Activated CD8-positive, alpha-beta T cell treated with anti-CD3 and anti-CD28 coated beads for 36 hours (primary cell): ENCODE measurements at places on chromosomes 7 and 10. TPM values are rescaled to one million over a fixed set of nuclear protein-coding genes. Genes with fewer than 3 reads are reported as not detected.

RHOBTB1 gene
- 0.09 TPM for total RNA-seq

PLAU gene
- total RNA-seq = 0.47 TPM

OGA gene
- total RNA-seq = 130 TPM

GRCh38 chr7:158695726-158696452, 8.7 kb downstream of the NCAPG2 start:
- no peak for DNase-seq

- DNase-seq = no peak
These were observed 8.6 kb downstream of the IPMK start for GRCh38 chr10:58258977-58259692.

DNA sequence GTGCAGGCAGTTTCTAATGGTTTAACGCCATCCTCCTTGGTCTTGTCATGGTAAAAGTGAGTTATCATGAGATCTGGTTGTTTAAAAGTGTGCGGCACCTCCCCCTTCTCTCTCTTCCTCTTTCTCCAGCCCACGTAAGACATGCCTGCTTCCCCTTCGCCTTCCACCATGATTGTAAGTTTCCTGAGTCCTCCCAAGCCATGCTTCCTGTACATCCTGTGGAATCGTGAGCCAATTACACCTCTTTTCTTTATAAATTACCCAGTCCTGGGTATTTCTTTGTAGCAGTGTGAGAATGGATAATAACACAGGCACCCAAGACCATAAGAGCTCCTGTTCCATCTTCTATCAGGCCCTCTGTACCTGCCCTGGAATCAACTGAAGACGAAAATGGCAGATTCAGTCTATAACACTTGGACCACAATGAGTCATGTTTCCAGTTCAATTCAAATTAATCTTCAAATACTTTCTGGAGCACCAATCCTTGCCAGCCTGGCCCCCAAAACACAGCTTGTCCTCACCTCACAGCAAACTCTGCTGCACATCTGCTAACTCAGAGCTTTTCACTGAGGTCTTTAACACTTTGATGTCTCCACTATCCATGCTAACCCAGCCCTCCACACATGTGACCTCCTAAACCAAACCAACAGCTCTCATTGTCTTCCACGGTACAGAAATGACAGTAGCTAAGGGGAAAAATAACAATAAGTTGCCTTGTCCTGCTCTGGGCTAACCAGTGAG, 73.2 kb downstream of the SFMBT2 start:
- peak; percentile 60 for DNase-seq

- DNase-seq = no peak
These were observed 22.6 kb upstream of the PDIA4 start for GRCh38 chr7:149050941-149051340.

DNA sequence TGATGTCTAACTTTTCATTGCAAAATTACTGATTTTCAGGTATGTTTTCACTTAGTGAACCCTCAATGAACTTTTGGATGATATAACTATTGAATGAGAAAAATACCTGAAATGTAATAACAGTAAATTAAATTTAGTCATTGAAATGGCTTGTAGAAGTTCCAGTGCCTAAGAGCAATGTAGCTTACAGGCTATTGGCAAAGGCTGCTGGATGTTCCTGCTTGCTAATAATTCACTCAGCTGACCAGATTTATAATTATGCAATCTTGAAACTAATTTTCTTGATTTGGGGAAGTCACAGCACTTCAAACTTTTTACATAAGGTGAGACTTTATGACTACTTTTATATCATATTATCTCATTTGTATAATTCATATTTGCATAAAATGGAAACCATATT, 73.2 kb downstream of the SORBS1 start:
- DNase-seq = no peak

GRCh38 chr10:122021379-122021778, 32.4 kb downstream of the TACC2 start:
- no peak for DNase-seq

DNA sequence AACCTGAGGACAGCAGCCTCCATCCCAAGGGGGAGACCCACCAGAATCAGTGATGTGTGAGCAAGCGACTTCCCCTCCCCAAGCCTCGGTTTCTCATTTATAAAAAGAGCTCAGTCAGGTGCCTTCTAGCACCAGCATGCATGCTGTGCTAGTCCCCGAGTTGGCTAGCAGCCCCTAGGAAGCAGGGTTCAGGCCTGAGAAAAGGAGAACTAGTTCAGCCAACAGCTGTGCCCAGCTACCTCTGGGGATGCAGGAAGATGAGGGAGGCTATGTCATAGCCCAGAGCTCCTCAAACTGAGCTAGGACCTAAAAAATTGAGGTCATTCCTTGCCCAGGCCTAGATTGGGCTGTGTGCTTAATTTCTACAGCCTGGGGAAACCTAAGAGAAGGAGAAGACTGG, 13.7 kb downstream of the DRGX start:
- no peak for DNase-seq

GRCh38 chr10:75643944-75644692, 212.7 kb downstream of the LRMDA start:
- DNase-seq = no peak

GRCh38 chr7:101378751-101379174, 16.1 kb downstream of the COL26A1 start:
- no peak for DNase-seq
